T-helper 17 cell (primary cell): ENCODE measurements at places on chromosomes 5 and 9. TPM values are rescaled to one million over a fixed set of nuclear protein-coding genes. Genes with fewer than 3 reads are reported as not detected.

GRCh38 chr5:139363937-139364336 is 19.2 kb downstream of the SLC23A1 start:
- DNase-seq: no peak

- no peak for DNase-seq
Observed at GRCh38 chr5:66655395-66656324, 59.5 kb downstream of the MAST4 start.

The C5orf24 gene
- 29.5 TPM for total RNA-seq

The TMC1 gene
- not detected for total RNA-seq

GRCh38 chr9:96126321-96126881 is 175.6 kb downstream of the HSD17B3 start:
- DNase-seq: no peak

DNA sequence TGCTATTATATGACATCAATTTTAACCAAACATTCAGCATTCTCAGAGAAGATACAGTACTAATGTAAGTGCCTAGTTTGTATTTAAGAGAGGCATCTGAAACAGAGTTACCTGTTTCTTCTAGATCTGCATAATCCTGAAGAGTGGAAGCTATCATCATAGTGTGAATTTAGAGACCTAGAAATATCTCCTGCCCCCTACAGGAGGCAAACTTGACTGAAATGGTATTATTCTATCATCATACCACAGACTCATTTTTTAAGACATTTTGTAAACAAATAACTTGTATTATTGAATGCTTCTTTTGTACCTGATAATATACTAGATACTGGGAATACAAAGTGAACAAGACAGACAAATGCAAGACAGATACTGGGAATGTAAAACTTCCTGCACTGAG is 216.8 kb upstream of the RPS23 start:
- DNase-seq: no peak

The FOXE1 gene
- total RNA-seq: not detected

The F12 gene
- total RNA-seq: 0.62 TPM

- DNase-seq: no peak
Observed at GRCh38 chr5:34516686-34517085, 139.4 kb upstream of the RAI14 start.

The ANKRD31 gene
- total RNA-seq: 0.37 TPM

- no peak for DNase-seq
Observed at GRCh38 chr5:96196890-96197289, 235.2 kb upstream of the ELL2 start.

The PRDM9 gene
- total RNA-seq: not detected

- DNase-seq: no peak
Observed at GRCh38 chr9:132878695-132879456, at the start of gene SPACA9. Gene SPACA9, plus strand, starts transcription at chr9:132878898. Its CDS starts 5,050 bp downstream, at chr9:132883948.

DNA sequence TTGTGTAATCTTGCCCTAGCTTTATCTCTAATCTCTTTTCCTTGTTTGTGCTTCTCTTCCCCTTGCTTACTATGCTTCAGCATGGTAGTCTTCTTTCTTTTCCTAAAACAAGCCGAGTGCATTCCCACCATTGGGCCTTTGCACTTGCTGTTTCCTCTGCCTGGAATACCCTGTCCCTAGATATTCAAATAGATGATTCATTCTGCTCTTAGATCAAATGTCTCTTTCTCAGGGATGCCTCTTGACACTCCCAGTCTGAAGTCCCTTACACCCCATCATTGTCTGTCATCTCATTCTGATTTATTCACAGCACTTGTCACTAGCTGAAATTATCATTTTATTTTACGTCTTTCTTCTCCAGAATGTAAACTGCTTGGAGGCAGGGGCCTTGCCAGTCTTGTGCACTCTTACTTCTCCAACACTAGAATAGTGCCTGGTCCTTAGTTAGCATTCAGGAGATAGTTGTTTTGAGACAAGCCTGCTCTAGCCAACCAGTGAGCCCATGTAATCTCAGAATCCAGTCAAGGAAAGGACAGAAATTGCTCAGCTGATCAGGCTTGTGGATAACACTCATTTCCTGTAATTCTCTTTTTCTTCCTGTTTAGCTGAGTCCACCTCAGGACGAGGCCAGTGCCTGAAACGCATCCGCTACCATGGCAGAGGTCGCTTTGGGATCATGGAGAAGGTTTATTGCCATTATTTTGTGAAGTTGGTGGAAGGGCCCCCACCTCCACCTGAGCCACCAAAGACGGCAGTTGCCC is 25.4 kb downstream of the MRPL22 start:
- DNase-seq: no peak

DNA sequence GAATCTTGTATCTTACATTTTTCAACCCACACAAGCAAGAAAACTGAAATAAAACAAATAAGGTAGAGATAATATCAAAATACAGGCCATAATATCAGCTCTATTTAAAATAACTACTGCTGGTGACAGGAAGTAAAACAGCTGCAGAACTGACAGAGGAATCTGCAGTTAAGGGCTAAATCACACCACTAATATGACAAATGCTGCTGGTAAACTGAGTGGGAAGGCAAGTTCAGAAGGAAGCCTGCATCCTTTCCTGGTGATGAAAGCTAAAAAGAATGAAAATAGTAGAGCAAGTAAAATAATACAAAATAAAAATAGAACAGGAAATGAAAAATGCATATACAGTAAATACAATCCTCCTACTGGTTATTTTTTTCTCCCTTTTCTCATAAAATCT is 1293.7 kb upstream of the C9orf72 start:
- no peak for DNase-seq

GRCh38 chr9:131815970-131816873 is 76.3 kb upstream of the RAPGEF1 start:
- DNase-seq: no peak

DNA sequence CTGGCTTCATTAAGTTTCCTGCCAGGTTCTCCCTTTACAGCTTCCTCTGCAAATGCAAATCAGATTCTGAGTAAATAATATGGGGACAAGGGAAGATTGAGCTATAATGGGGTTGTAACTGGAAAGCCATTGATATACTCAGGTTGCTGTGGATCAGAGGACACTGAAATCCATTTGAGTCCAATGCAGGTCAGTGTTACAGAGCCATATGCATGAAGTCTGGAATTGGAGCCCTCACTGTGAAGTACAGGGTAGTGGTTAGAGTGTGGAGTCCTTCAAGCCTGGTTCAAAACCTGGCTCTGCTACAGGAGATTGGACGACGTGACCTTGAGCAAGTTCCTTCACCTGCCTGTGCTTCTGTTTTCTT is 48.7 kb downstream of the TIMD4 start:
- DNase-seq: no peak

The TAL2 gene
- not detected for total RNA-seq

DNA sequence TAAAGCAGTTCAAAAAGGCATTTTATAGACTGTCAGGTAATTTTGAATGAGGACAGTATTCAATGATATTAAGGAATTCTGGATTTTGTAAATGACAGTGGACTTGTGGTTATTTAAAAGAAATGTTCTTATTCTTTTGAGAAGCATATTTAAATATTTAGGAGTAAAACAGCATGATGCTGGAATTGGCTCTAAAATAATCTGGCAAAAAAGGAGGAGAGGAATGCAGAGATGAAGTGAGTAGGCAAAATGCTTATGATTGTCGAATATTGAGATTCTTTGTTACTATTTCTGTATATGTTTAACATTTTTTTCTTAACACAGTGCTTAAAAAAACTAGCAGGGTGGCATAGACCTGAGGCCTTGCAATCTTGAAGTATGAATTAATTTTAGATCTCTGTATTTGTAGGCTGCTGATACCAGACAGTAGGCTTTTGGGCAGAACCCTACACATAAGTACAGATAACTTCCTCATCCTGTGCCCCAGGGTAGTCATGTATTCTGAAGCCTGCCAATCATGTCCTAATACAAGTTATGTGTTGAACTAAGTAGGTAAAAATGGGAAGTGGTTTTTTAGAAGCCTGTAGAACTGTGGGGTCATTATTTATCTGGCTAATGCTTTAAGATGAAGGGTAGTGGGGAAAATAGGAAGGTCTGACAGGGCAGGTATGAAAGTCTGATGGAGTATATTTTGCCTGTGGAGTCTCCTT is 9.4 kb downstream of the CD180 start:
- no peak for DNase-seq

DNA sequence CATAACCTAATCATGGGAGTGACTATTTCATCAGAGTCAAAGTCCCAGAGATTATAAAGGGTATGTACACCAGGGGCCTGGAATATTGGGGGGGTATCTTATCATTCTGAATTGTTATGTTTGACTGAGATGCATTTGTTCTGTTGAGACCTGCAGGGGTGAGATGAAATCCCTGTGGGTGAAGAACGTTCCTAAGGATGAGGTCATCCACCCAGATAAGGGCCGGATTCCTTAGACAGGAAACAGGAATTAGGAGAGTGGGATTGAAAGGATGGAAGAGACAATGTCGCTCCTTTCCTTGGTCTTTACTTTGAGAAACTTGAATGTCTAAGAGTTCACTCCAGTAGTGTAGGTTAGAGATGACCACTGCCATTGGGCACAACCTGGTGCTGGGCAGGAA is 54.7 kb downstream of the GAS1 start:
- no peak for DNase-seq

DNA sequence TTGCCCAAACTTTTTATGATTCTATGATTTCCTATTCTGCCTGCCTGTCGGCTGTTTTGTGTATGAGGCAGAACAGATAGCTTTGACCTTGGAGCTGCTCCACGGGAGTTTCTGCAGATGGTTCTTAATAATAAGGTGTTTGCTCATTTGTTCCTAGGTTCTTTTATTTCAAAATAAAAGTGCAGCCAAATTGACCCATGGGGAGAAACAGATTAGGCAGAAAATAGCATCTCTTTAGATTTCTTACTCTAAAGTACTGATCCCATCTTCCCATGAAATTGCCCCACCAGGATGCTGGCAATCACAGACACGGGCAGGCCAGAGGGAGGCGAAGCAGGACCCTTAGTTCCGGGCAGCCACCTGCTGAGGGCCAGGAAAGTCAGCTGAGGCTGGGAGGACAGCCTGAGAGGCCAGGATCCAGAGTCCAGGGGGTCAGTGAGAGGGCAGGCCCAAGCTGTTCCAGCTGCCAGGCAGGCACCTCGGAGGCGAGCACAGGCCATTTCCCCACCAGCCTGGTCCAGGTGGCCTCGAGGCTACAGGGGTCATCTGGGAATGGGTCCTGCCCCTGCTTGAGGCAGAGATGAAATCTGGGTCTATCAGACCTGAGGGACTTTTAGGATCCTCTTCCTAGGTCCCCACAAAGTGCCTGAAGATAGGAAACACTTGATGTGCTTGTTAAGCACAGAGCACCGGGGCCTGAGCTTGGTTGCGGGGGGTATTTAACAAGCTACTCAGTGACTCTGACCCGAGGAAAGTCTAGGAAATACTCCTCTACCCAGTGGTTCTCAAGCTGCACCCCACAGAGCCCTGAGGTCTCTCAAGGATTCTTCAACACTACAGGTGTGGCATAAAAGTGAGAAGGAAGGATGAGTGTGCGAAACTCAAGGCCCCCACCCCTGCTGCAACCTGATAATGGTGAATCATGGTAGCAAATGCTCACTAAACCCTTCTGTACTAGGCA is 145.4 kb downstream of the CMYA5 start:
- no peak for DNase-seq
